GM23338 (cell line): ENCODE measurements at places on chromosomes 1 and 21. TPM values are rescaled to one million over a fixed set of nuclear protein-coding genes. Genes with fewer than 3 reads are reported as not detected.

GJC2 gene
- polyA plus RNA-seq, result 0.15 and 0.23 TPM in 2 replicates

GPR3 gene
- polyA plus RNA-seq, result 5.8 and 5.9 TPM in 2 replicates

HAPLN2 gene
- polyA plus RNA-seq, result 0.53 TPM in 1 of 2 replicates, not detected in the other

FBXO2 gene
- polyA plus RNA-seq, result 84.6 and 86.7 TPM in 2 replicates

FAM151A gene
- not detected in 2 replicates for polyA plus RNA-seq

OLFML2B gene
- polyA plus RNA-seq, result 2.0 and 2.9 TPM in 2 replicates

RXFP4 gene
- 0.23 TPM in 1 of 2 replicates, not detected in the other for polyA plus RNA-seq

PYHIN1 gene
- polyA plus RNA-seq, result not detected in 2 replicates

HCRTR1 gene
- polyA plus RNA-seq, result 0.15 TPM in 1 of 2 replicates, not detected in the other

PADI2 gene
- polyA plus RNA-seq, result 1.7 TPM in 2 replicates

LORICRIN gene
- 0.23 and 0.24 TPM in 2 replicates for polyA plus RNA-seq

WNT3A gene
- polyA plus RNA-seq, result 0.40 and 0.65 TPM in 2 replicates

NTMT2 gene
- 0.45 and 0.48 TPM in 2 replicates for polyA plus RNA-seq
